ENCODE measurements at places on chromosomes 1 and 21. TPM values are rescaled to one million over a fixed set of nuclear protein-coding genes. Genes with fewer than 3 reads are reported as not detected.

- H3K4me1 ChIP-seq, result no peaks in the 10 kb centered on the region
- no peak overlapping the region for H3K4me3 ChIP-seq
- no peaks in the 10 kb centered on the region for H3K36me3 ChIP-seq
These were observed 815.5 kb downstream of the BRINP3 start for GRCh38 chr1:189662190-189662589.

GRCh38 chr1:204962742-204963632 is 80.0 kb upstream of the CNTN2 start:
- H3K36me3 ChIP-seq, result no peaks in the 10 kb centered on the region
- H3K4me1 ChIP-seq, result no peaks in the 10 kb centered on the region
- DNase-seq, result no peak
- H3K27me3 ChIP-seq, result peaks cover 1% of the 10 kb centered on the region
- no peak overlapping the region for H3K4me3 ChIP-seq

- H3K27ac ChIP-seq, result no peak overlapping the region
- no peak for DNase-seq
- H3K27me3 ChIP-seq, result no peaks in the 10 kb centered on the region
- peaks cover 6% of the 10 kb centered on the region for H3K4me1 ChIP-seq
These were observed 133.4 kb upstream of the LYPLAL1 start for GRCh38 chr1:219040291-219040690.

GRCh38 chr1:112548547-112548946 is 39.8 kb downstream of the WNT2B start:
- H3K4me3 ChIP-seq, result no peak overlapping the region
- DNase-seq, result no peak
- H3K4me1 ChIP-seq, result no peaks in the 10 kb centered on the region
- H3K36me3 ChIP-seq, result no peaks in the 10 kb centered on the region
- H3K27me3 ChIP-seq, result no peaks in the 10 kb centered on the region

DNA sequence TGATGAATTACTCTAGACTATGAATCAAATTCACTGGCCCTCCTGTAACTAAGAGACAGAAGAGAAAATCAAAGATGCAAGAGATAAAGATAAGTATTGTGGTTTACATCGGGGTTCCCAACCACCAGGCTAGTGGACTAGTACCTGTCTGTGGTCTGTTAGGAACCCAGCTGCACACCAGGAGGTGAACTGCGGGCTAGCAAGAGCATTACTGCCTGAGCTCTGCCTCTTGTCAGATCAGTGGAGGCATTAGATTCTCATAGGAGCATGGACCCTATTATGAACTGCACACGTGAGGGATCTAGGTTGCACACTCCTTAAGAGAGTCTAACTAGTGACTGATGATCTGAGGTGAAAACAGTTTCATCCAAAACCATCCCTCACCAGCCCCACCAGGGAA is 58.9 kb upstream of the DUSP10 start:
- H3K27ac ChIP-seq, result no peak overlapping the region
- H3K27me3 ChIP-seq, result peaks cover 3% of the 10 kb centered on the region
- no peaks in the 10 kb centered on the region for H3K36me3 ChIP-seq
- no peak overlapping the region for H3K4me3 ChIP-seq
- no peak for DNase-seq

GRCh38 chr1:157269656-157270375 is 131.6 kb upstream of the ETV3 start:
- H3K4me3 ChIP-seq, result no peak overlapping the region
- no peak for DNase-seq
- H3K27me3 ChIP-seq, result no peaks in the 10 kb centered on the region
- no peaks in the 10 kb centered on the region for H3K4me1 ChIP-seq
- no peaks in the 10 kb centered on the region for H3K36me3 ChIP-seq
- no peak overlapping the region for H3K27ac ChIP-seq

STUM gene
- total RNA-seq, result 0.08 TPM

RNPEP gene
- total RNA-seq, result 70.1 TPM
